ENCODE measurements at places on chromosomes 4 and X.

DNA sequence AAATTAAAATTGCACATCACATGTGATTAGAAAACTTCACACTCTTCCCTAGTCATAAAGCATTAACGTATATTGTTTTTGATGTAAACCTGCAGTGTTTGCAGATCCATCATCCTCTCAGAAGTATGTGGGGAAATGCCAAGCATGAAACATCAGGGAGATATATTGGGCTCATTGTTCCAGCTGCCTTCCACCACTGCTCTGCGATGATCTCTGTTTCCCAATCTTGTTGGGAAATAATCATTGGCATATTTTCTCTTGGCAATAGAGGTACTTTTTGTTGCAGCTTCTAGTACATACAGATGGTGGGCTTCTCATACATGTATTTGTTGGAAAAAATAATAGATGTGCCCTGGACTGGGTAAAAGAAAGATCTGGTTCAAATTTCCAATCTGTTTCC lies 466.3 kb upstream of the HS3ST1 start:
- DNase-seq, result no peak

DNA sequence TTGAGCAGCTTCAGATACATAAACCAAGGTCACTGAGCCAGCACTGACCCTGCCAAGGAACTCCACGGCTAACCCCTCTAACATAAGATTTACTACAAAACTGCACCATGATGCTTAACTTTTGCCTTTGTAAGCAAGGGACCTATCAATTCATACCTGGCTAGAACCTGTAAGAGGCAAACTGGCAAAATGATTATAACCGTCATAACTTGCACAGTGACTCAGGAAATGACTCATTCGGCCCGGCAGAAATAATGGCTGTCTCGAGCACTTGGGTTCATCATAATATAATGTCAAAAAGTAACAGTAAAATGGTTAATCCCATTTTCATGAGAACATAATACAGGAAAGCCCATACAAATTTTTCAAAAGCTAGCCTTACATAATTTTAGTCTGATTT lies 17.2 kb downstream of the RASGEF1B start:
- no peak for DNase-seq

DNA sequence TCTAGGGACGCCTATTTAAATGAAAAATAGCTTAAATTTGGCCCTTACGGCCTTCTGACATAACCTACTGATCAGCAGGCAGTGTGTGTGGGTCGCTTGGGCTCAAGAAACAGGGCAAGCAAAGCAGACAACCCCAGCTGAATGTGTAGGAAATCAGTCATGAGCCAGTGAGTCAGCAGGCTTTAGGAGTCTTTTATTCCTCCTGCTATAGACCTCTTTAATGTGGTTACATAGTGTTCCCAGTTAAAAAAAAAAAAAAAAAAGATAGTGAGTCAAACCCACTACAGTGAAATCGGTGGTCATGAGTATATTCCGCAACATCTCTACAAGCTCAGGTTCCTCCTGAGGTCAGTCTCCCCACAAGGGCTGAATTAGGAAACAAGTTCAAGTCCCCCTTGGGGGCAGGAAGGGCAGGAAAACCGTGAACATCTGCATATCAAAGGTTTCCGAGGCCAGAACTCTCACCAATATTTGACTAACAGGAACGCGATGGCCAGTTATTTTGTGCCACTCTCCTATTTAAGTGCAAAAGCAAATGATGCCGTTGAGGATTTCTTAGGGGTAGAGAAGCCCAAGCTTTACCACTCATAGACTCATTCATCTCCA lies 32.7 kb downstream of the ACSL1 start:
- peak; percentile 86 for DNase-seq

DNA sequence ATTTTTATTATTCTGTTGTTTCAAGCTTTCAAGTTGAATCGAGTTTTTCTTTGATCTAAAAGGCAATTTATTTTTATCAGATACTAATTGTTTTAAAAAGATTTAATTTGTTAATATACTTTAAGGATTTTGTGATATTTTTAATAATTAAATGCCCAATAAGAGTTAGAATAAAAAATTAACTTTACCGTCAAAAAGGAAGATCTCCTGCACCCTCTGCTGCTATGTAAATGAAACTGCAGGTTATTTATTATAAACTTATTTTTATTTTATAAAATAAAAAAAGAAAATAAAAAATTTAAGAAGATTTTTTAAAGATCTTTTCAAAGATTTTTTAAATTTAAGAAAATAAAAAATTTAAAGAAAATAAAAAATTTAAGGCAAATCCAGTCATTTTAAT lies 166.1 kb downstream of the CCSER1 start:
- DNase-seq, result peak; percentile 6

GRCh38 chrX:115363372-115363771 lies 73.9 kb downstream of the LUZP4 start:
- DNase-seq, result no peak

DNA sequence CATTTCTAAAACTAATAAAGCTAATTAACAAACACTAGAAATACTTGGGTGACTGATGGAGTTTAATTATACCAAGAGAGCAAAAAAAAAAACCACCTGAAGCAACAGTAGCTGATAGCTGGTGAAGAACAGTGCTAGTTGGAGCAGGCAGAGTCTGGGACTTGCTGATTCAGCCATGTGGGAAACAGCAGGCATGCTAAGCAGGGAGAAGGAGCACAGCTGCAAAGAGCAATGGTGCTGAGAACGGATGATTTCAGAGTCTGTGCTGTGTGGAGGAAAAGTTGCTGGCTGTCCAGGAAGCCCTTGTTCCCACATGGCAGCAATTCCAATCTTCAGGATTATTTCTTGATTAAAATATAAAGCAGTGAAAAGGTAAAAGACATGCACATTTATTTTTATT lies 68.8 kb downstream of the NPY1R start:
- no peak for DNase-seq

GRCh38 chrX:111409326-111409725 lies 2.7 kb downstream of the DCX start:
- no peak for DNase-seq

- peak; percentile 81 for DNase-seq
Observed at GRCh38 chr4:73725985-73726384, 14.4 kb upstream of the CXCL8 start.

- peak; percentile 23 for DNase-seq
Observed at GRCh38 chr4:80125252-80126177, 52.5 kb upstream of the ANTXR2 start.

- no peak for DNase-seq
Observed at GRCh38 chr4:89615051-89615450, 221.9 kb downstream of the SNCA start.

- no peak for DNase-seq
Observed at GRCh38 chr4:1900087-1900433, 28.9 kb downstream of the NSD2 start.

DNA sequence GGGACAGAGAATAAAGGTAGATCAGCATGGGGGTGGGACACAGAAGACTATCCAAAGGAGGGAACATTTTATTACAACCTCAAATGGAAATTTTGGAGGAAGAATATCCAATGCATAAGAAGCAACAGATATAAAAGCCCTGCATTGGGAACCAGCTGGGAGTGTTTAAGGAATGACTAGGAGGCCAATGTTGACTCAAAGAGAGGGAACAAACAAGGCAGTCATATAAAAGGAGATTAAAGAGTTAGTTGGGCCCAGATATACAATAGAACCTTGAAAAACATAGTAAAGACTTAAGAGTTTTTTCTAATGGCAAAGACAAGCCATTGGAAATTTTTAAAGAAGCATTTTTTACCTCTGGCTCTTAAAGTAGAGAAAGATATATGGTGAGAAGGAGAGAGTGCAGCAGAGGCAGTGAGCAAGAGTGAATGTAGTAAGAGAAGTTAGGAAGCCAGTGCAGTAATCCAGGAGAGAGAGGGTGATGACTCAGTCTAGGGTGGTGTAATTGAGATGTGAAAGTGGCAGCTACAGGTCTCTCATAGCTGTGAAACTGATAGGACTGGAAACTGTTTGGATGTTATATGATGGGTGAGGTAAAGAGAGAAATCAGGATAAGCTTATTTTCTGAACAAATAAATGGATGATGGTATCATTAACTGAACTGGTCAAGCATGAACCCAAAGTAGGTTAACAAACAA lies 182.2 kb upstream of the ATOH1 start:
- no peak for DNase-seq

GRCh38 chr4:18050448-18050847 lies 28.9 kb upstream of the LCORL start:
- no peak for DNase-seq

- DNase-seq, result no peak
Observed at GRCh38 chrX:12986164-12986779, 11.4 kb downstream of the TMSB4X start.

DNA sequence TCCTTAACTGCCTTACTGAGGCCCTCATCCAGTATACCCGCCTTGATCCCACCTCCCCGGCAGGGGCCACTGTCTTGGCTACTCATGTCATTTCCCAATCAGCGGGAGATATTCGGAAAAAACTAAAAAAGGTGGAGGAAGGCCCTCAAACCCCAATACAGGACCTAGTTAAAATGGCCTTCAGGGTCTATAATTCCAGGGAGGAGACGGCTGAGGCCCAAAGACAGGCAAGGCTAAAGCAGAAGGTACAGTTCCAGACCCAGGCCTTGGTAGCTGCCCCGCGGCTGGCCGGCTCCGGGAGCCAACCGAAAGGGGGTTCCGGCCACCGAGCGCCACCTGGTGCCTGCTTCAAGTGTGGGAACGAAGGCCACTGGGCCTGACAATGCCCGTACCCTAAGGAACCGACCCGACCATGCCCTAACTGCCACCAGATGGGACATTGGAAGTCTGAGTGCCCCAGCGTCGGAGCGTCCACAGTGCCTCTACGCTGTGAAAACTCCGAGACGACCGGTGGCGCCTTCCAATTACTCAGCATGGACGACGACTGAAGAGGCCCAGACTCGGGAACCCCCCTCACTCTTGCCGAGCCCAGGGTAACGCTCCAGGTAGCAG lies 959.6 kb downstream of the RPA4 start:
- DNase-seq, result no peak

GRCh38 chr4:40461062-40461461 lies 125.9 kb downstream of the CHRNA9 start:
- no peak for DNase-seq

GRCh38 chrX:97619499-97619898 lies 735.8 kb downstream of the RPA4 start:
- no peak for DNase-seq

GRCh38 chr4:75593393-75593792 lies 36.9 kb downstream of the CDKL2 start:
- DNase-seq, result no peak

DNA sequence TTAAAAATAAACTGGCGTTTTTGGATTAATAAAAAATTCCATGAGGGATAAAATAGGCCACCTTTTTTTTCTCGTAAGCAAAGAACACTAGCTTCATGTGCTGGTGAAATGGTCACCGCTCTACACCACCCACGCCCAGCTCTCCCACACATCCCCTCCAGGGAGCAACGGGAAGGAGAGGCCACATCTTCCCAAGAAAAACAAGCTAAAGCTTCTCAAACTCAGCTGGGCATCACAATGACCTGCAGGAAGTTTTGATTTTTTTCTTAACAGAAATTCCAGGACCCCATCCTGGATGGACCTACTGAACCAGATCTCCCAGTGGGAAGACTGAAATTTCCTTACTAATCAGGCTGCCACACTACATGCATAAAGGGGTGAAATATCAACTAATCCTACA lies 9.8 kb downstream of the TSPAN5 start:
- DNase-seq, result no peak

DNA sequence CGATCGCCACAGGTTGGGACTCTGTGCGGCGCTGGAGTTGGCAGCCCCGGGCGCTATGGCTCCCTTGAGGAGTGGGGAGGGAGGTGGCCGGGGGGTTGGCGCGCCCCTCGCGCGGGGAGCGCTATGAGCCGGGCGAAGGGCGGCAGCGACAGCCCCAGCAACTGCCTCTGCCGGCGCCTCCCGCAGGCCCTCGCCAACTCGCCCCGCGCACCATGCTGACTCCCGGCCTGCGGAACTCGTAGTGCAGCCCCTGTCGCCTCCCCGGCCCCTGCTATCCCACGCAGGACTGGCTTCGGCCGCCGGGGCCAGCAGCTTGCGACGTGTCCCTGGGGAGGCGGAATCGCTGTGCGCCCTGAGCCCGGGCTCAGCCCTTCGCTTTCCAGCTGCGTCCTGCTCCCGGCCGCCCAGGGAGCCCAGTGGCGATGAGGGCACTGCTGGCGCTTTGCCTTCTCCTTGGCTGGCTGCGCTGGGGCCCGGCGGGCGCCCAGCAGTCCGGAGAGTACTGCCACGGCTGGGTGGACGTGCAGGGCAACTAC lies 415 bp downstream of the SHISA3 start:
- no peak for DNase-seq

- no peak for DNase-seq
Observed at GRCh38 chr4:150047546-150047945, 30.7 kb upstream of the DCLK2 start.

DNA sequence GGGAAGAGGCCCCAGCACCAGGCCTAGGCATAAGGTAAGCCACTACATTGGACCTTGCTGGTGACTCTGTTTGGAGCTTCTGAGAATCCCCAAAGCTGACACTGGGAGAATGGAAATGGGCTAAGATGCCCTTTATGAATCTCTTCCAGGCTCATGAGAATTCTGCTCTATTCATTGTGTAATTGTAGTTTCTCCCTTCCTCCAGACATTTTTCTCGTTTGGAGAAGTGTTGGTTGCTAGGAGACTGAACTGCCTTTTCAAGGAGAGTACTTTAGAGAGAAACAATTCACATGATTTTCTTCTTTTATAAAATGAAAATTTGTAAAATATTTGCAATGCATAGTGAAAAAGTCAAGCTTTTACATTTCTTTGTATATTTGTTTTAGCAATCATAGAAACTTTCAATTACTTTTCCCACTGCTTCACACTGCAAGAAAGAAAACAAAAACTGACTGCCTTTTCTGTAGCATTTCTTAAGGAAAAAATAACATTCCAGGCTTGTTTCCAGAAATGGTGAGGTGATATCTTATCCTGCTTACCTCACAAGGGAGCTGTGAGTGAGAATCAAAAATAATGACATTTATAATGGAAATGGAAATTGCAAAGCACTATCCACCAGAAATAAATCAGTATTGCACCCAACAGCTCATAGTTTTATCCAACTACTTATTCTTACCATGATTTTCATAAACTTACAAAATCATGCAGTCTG lies 24.9 kb upstream of the DCHS2 start:
- DNase-seq, result no peak

DNA sequence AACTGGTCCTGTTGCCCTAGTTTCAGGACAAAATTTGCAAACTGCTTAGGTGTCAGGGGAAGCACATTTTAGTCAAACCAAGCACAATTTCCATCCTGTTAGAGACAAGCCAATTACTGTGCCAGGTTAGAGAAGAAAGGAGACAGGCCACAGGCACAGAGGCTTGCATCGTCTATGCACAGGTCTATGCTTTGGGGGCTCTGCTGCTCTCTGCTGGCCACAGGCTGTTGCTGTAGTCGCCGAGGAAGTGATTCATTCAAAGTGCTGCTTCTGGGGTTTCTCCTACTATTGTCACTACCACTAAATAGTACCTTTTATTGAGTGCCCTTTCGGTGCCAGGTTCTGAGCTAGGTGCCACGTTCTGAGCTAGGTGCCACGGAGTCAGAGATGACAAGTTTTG lies 45.5 kb downstream of the VGLL1 start:
- peak; percentile 21 for DNase-seq

- no peak for DNase-seq
Observed at GRCh38 chrX:133305348-133305747, 87.2 kb upstream of the TFDP3 start.

Measured in fibroblast of gingiva (primary cell).